Activated CD4-positive, alpha-beta memory T cell treated with anti-CD3 and anti-CD28 coated beads for 36 hours (primary cell): ENCODE measurements at places on chromosomes 4 and X. TPM values are rescaled to one million over a fixed set of nuclear protein-coding genes. Genes with fewer than 3 reads are reported as not detected.

DNA sequence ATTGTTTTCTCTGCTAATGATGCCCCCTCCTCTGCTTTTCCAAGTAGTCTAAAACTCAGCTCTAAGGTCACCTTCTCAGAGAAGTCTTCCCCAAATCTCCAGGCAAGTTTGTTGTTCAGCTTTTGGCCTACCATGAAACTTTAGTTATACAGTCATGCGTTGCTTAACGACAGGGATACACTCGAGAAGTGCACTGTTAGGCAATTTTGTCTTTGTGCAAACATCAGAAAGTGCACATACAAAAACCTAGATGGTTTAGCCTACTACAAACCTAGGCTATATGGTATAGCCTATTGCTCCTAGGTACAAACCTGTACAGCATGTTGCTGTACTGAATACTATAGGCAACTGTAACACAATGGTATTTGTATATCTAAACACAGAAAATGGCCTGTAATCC is 91.9 kb downstream of the WDFY3 start:
- DNase-seq = no peak

SERPINA7 gene
- total RNA-seq = not detected

GRCh38 chrX:46683048-46683447 is 75.9 kb downstream of the SLC9A7 start:
- peak; percentile 8 for DNase-seq

DNA sequence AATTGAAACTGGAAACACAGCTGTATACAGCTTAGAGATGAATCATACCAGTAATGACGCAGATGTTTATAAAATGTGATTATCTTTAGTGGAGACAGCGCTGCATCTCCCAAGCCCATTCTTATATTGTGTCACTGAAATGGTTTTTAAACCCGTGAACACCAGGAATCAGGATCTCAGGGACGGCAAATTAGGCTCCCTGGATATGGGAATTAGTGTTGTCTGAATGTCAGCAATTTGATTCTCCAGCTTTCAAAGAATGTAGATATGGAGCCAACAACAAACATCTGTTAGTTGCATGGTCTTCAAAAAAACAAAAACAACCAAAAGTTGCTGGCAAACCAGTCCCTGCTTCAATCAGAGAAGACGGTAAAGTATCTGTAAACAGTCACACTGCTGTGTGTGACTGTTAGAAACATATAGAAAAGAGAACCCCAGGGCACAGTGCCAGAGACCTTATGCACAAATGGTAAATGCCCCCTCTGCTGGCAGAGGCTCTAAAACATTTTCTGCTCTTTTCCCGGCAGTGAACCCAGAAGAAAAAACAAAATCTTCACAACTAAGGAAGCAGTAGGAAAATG is 351.9 kb upstream of the FTHL17 start:
- peak; percentile 9 for DNase-seq

GRCh38 chrX:107360788-107361360 is 88.6 kb upstream of the FRMPD3 start:
- DNase-seq = no peak

FTSJ1 gene
- total RNA-seq = 62.8 TPM

GRCh38 chr4:89754531-89754930 is 82.4 kb downstream of the SNCA start:
- DNase-seq = no peak

DNA sequence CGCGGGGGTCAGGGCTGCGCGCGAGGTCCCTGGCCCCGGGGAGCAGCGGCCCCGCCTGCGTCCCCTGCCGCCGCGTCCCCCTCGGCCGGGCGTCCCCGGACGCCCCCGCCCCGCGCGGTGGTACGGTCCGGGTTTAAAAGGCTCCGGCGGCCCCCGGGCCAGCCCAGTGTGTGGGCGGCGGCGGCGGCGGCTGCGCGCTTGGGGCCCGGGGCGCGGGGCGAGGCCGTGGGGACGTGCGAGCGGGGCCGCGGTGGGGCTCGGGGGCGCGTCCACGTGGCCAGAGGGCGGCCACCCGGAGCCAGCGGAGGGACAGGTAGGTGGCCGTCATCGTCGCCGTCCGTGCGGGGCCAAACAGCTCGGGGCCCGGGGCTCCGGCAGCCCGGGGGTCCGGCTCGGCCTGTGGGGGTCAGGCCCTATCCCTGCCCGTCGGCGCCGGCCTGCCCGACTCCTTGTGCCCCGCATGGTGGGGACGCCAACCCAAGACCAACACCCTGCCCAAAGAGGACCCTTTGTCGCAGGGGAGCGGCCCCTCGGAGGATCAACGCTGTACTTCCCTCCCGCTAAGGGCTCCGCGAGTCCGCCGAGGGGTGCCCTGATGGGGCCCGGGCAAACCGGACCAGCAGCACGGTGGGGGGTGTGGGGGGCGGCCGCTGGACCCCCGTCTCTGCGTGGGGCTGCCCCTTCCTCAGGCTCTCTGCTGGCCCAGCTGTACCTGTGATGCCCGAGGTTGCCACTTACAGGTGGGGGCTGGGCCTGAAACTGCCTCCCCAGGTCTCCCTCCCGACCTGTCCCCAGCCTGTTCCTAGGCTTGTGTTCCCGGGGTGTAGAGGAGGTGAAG is at the start of gene PLXNA3:
PLXNA3 (plus strand) TSS at position 166 of the 838 bp plus-strand sequence. CDS start 1,903 bp downstream, outside the sequence.
- peak; percentile 66 for DNase-seq

- no peak for DNase-seq
Measured at GRCh38 chr4:159593681-159594080, 490.8 kb downstream of the RAPGEF2 start.

DNA sequence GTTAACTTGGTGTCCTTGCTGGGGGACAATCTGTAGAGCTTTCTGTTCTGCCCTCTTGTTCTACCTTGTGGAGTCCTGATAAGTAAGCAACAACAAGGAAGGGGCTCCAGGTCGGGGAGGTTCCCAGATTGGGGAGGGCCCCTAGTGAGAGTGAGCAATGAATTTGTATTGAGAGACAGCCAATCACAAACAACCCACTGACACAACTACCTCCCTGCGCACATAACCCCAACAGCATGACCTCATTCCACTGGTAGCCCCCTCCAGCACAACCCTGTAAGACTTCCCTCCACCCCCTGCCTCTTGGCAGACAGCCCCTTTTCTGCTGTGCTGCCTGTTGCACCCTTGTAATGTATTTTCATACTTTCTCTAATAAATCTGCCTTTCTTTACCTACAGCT is 19.7 kb upstream of the PNPLA4 start:
- DNase-seq = no peak

- DNase-seq = no peak
Measured at GRCh38 chrX:134981910-134982309, 8.9 kb upstream of the SMIM10 start.

DNA sequence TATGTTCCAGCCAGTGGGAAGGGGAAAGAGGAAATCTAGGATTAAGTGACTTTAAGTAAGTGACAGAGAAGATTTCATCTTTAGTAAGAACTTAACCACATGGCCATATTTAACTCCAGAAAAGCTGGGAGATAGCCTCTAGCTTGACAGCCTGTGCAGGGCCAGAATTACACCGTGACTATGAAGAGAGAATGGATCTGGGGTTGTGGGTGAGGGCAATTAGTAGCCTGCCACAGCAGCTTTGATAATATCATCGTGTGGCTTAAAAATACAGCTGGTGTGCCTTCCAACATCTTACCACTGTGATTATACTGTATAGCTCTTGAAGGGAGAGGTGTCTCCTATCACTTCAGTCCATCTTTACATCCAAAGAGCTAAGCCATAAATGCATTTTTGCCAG is 57.6 kb upstream of the TBC1D9 start:
- no peak for DNase-seq

- DNase-seq = no peak
Measured at GRCh38 chr4:156763511-156763910, 208.1 kb downstream of the PDGFC start.

DNA sequence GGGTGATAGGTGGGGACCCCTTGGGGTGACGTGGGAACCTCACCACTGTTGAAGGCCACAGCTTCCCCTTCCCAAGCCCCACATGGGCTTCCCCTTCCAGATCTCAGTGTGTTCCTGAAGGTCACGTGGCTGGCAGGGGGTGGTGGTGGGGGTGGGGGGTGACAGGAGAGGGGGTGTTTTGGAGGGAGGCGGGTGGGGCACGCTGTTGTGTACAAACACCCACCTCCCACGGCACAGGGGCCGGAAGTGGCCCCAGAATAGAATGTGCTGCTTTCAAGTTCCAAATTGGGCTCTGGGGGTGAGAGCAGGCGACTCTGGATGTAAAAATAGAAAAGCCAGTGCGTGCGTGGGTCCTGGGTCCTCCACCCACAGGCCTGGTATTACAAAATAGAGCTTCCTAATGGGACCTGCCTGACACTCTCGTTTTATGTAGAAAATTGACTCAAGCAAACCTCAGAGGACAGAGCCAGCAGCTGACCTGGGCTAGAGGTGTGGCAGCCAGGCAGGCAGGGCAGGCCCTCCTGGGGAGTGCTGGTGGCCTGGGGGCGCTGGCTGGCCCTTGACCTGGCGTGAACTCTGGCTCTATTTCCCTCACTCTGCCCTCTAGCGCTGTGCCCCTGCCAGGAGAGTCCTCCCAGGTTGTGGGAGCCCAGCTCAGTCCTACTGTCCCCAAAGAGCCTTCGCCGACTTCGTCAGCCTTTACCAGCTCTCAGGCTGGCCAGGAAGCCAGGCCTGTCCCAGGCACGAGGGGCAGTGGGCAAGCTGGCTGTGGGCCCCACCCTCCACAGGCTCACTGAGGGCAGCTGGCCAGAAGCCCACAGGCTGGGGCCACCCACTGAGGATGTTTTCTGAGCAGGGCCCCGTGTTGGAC is 5.4 kb upstream of the SH3BP2 start:
- DNase-seq = peak; percentile 72

SPANXN3 gene
- not detected for total RNA-seq
